ENCODE measurements at places on chromosomes 2 and 18.

GRCh38 chr18:58887613-58887963 lies 22.9 kb downstream of the ZNF532 start:
- DNase-seq: no peak

DNA sequence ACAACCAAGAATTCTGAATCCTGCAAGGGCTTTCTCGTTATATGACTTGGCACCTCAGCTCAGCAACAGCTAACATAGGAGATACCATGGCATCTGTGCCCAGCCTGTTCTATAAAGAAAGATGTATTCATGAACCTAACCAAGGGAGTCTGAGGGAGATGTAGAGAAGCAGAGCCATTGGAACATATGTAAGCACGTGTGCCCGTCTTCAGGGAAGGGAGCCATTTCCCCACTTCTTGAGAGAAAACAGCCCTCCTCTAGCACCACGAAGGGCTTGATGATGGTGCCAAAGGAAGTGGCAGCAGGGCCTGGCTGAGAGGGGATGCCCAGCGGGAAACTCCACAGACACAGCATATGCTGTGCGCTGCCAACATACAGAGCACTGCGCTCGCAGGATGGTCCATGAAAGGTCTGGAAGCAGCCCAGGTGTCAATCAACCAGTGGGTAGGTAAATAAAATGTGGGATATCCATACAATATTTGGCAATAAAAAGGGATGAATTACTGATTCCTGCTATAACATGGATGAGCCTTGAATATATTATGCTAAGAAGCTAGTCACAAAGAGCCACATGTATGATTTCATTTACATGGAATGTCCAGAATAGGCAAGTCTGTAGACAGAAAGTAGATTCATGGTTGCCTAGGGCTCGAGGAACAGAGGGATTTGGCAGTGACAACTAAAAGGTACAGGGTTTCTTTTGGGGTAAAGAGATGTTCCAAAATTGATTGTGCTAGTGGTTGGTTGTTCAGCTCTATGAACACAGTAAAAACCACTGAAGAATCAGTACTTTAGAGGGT lies 16.1 kb downstream of the TMEM247 start:
- DNase-seq: no peak

DNA sequence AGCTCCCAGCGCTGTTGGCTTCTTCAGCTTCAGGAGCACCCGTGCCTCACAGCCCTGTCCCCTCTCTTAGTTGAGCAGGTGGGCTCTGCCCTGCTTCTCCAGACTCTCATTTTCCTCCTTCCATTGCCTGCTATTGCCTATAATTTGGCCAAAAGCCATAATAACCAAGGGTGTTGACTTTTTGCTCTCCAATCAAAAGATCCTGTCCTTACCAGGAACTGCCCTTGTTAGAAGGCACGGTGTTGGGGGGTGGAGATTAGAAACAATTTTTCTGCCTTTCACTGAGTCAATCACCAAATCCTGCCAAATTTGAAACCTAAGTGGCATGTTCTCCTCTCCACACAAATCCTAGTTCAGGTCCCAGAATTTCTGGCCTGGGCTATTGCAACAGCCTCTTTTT lies 16.7 kb upstream of the PDIA6 start:
- no peak for DNase-seq

DNA sequence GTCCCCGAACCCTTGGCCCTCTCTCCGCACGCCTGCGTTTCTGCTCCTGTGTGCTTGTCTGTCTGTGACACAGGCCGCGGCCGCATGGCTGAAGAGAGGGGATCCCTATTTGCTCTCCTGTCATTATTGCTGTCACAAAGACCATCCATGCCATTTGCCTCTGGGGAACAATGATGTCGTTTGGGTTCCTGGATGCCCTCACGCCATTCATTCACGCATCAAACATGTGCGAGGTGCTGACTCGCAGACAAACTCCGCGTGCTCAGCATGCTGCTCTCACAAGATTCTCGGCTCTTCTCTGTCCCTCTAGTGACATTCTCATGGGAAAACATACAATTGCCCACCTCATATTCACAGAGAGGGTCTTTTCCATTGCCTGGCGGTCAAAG lies 67.8 kb downstream of the ASB1 start:
- DNase-seq: no peak

DNA sequence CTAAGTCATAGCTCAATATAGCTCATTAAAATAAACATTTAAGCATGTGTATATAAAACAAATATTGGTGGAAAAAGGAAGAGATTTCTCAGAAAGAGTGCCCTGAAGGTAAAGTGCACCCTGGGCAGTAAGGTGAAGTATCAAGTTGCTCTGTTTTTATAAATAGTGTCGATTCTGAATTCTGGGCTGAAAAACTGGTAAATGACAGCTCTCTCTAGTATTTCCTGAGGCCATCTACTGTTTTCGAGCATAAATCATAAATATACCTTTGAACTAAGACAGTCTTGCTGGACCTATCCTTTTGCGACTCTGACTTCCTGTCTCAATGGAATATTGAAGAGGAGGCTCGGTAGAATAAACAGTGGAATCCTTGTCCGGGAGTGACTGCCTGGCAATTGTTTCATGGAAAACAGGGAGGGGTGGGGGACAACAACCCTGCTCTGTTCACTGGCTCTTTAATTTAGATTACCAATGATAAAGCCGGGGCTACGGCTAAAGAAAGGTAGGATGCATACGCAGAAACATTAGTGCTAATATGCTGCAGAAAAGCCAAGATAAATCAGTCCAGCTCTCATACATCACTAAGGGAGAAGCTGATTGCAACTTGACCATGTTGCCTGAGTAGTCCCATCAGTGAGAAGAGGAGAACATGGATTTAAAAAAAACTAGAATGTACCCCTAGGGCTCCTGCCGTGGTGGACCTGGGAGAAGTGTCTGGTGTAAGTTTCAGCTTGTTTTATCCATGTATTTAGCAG lies 124.1 kb downstream of the RAPGEF4 start:
- DNase-seq: no peak

GRCh38 chr2:239257511-239257937 lies 143.3 kb downstream of the HDAC4 start:
- no peak for DNase-seq

GRCh38 chr2:173107629-173108022 lies 32.0 kb downstream of the MAP3K20 start:
- DNase-seq: no peak

DNA sequence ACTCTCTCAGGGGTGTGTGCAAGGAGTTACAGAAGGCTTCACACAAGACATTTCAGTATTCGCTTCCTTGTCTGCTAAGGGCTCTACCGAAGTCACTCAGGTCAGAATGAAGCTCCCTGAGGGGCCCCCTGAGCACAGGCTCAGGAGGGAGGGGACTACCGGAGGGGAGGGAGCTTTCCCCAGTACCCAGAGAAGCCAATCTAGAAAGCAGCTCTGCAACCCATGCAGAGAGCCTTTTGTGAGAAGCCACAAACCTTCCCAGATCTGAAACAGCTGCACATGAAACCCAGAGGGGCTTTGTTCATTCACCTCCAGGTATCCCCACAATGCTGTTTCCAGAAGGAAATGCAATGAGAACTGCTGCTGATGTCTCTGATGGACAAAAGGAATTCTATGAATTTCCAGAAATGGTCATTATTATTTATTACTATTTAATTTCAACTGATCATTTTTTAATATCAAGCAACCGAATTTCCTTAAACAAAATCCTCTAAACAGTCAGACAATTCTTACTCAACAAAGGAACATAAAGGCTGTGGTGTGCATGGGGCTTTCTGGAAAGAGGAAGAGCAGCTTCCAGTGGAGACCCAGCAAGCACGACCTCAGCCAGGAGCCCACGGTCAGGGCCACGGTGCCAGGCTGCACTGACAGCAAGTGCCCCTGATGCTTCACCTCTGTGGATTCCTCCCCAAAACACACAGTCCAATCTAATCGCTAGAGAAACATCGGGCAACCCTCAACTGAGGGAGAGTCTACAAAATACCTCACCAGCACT lies 42.0 kb downstream of the NDUFA10 start:
- no peak for DNase-seq

DNA sequence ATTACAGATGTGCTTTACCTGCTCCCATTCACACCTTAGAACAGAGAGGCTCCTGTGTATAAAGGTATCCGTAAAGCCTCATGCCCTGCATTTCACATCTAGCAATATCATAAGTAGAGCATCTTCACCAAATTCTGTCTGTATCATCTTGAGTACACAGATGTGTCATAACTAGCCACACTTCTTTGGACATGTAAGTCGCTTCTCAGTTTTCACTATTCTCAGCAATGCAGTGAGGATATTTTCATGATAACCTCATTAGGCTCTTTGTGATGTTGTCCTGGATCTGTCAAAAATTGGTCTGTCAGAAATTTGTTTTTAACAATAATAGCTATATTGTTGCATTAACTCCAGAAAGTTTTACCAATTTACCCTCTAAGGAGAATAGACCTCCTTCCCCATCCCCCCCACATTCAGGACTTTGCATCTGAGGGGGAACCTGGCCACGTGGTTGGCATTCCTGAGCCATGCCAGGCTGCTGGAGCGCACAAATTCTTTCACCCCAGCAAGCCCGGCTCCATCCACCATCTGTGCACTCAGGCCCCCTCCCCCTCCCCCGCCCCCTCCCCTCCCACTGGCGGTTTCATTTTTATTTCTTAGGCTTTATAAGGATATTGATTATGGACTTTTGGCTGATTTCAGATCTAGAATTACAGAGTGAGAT lies 34.1 kb downstream of the AGAP1 start:
- no peak for DNase-seq

DNA sequence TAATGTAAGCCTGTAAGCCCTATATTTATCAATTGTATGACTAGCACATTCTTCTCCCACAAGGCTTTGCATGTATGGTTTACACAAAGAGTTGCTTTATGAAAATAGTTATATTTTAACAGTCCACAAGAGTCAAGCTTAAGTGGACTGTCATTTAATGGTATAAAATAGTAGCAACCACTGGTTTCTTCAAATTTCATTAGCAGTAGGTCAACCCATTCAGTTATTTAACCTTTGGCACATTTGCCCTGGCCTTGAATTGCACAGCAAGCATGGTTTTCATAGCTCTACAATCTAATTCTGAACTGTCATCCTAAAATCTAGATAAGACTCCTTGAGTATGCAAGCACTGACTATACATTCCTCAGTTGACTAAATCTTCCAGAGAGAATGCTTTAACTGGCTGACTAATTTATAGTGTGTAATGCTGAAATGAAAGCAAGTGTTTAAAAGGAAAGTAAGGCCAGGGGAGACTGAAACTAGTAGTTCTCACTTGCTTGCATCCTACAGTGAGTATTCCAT lies 1.8 kb downstream of the DPP4 start:
- DNase-seq: no peak

GRCh38 chr2:96954011-96954846 lies 32.2 kb downstream of the FAM178B start:
- no peak for DNase-seq

GRCh38 chr2:46535360-46535759 lies 56.0 kb downstream of the TMEM247 start:
- DNase-seq: no peak

DNA sequence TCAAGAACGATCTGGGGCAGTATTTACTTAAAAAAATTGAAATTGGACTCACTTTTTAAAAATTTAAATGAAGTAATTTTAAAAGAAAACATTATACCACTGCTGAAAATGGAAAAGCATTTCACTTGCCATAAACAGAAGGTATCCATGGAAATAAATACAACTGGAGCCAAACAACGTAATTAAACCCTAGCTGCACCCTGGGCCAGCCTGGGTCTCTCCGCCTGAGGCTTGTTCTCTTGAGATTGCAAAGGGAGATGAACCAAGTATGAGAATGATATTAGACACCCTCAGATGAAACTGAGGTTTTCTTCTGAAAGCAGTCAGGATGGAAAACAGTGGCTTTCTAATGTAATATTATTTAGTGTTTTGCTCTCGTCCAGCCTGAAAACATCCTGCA lies 264.4 kb downstream of the KCNE4 start:
- no peak for DNase-seq

DNA sequence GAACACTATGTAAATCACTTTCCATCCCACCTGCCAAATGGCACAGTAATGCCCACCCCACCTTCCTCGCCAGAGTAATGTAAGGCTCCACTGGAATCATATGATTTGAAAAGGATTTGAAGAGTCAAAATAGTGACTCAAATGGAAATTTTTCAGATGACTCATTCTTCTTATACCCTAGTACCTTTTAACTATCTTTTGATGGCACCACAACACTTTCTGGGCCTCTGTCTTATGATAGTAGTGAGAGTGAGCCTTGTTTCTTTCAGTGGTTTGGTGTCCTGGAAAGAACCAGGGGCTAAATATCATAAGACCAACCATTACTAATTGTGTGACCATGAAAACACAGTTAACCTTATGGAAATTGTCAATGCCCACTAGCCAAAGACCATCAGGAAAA lies 235.4 kb upstream of the SLC14A2 start:
- DNase-seq: no peak

DNA sequence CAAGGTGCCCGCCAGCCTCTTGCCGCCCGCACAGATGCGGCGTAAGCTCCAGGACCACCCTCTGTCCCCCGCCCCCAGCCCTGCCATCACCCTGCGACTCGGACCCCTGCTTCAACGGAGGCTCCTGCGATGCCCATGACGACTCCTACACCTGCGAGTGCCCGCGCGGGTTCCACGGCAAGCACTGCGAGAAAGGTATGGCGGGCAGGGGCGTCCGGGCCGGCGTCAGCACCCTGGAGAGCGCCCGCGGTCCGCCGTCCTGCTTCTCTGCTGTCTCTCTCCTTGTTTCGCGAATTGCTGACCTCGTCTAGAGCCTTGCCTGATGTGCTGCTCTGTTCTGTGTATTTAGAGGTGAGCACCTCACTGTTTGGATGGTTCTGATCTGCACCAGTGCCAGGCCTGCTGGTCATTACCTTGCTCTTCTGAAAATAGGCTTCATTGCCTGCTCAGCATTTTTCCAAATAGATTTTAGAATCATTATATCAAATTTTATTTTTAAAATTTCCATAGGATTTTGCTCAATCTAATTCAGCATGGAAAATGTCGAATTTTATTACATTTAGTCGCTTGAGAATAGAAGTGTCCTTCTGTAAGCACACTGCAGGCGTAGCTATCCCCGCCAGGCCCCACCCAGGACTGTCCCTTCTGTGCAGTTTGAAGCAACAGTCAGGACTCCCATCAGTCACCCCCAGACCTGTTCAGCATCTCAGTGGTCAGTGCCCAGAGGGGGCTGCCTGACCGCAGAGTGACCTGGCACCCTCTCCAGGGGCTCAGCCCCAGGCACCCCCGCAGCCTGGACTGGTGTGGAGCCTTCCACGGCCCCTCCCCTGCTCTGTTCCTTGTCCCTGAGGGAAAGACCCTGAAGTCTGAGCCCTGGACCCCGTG lies 51.6 kb downstream of the SNED1 start:
- no peak for DNase-seq

Measured in esophagus squamous epithelium (tissue), 5 donors.